Activated naive CD4-positive, alpha-beta T cell (primary cell): ENCODE measurements at places on chromosomes 16 and 17.

- no peak for DNase-seq
Observed at GRCh38 chr17:81310949-81311550, 15.9 kb upstream of the SLC38A10 start.

GRCh38 chr17:28875848-28876550 lies 21.2 kb downstream of the ERAL1 start:
- no peak for DNase-seq

DNA sequence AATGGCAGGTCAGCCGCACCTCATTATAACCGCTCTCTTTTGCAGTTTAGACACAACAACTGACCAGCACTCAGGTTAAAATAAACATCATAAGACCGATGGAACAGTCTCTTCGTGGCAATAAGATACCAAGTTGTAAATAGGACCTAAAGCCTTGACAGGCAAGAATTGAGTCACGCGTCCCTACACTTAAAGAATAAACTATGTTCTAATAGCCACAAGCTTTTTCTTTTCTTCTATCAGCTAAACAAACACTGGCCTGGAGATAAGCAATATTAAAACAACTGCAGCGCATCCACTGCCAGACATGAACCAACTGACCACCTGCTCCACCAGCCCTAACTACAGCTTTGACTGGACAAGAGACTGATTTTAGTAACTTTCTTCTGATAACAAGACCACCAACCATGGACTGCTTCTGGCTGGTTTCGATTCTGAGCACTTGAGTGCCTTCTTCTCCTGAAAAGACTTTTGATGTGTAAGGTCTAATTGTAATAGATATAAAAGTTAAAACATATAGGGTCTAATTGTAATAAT lies 17.5 kb downstream of the SLFN12L start:
- DNase-seq: no peak

DNA sequence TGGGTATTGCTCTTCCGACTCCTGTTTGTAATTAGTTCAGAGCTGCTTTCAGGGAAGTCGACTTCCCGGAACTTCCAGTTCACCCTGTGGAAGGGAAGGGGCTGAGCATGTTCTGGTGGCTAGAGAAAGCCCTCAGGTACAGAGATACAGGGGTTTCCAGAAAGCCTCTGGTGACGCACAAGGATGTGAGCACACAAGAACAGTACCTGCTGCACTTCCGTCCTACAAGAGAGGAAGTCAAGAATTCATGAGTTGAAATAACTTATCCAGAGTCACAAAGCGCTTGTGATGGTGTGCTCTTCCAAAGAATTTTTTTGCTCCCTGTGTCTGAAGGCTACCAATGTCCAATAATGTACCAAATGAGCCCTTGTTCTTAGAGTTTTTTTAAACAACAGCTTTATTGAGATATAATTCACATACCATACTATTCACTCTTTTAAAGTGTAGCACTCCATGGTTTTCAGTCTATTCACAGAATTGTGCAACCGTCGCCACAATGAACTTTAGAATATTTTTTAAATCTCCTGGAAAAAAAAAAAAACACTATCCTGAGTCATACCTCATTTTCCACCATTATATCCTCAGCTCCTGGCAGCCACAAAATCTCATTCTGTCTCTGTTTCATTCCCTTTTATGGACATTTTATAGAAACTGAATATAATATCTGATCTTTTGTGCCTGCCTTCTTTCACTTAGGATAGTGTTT lies 327.6 kb downstream of the CDH13 start:
- DNase-seq: no peak

DNA sequence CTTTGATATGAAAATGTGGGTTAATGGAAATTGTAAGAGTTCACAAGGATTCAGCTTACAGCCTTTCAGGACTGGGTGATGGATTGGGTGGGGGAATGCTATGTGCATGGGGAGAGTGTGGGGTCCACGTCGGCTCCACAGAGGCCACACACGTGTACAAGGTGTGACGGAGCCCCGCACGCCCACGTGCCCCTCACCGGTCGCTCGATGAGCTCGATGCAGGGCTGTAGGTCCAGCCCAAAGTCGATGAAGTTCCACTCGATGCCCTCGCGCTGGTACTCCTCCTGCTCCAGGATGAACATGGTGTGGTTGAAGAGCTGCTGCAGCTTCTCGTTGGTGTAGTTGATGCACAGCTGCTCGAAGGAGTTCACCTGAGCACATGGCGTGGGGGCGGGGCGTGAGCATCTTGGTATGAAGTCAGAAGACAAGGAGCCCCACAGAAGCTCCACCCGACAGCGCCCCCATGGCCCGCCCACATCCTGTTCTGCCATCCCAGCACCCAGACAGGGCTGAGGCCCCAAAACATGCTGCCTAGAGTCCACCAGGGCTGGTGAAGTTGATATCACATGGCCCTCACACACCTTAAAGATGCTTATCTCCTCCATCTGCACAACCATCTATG lies 99.1 kb downstream of the MYH11 start:
- no peak for DNase-seq

DNA sequence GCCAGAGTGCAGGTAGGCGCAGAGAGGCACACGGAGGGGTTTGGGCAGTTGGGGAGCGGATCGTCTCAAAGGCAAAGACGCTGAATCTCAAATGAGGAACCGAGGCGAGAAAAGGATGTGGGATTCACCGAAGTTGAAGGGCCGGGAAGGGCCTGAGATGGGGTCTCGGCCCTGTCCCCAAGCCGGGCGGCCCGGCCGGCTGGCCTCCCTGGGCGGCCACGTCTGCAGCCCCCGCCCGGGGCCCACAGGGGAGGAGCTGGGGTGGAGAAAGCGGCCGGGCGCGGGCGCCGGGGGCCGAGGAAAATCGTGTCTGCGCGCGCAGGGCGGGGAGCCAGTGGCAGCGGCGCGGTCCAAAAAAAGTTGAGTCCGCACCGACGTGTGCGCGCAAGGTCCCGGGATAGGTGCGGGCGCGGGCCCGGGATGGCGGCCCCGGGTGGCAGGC lies 458 bp downstream of the SLC12A4 start:
- no peak for DNase-seq

GRCh38 chr17:50169121-50169764 lies 3.4 kb downstream of the SGCA start:
- no peak for DNase-seq

DNA sequence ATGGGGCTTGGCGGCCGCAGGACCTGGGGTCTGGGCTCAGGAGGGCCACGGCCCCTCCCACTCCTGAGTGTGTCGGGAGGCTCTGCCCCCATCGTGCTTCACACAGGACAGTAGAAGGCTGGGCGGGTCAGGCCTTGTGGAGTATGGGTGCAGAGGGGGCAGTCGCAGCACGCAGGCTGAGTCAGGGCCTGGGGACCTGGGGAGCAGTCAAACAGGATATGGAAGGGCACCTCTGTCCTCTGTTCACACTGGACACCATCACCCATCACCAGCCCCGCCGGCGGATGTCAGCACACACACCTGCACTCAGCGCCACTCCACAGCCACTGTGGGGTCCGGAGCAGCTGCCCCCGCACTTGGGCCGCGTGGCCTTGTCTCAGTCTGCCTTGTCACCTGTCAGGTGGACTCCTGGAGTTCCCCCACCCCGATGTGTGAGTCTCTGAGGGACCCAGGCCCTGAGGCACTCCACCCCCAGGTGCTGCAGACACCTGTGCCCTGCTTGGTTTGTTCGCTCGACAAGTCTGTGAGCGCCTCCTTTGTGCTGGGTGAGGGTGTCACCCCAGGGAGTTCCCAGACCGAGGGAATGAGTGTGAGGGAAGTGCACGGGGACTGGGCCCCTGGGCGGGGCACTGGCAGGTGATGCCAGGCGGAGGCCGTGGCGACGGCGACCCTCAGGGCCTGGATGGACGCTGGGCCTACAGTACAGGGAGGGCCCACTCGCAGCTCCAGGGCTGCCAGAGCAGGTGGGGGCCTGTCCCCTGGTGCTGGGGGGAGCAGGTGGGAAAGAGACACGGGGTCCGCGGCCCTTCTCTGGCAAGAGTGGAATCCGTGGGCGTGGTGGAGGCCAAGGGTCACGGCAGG lies 31.7 kb downstream of the ZFPM1 start:
- DNase-seq: no peak

DNA sequence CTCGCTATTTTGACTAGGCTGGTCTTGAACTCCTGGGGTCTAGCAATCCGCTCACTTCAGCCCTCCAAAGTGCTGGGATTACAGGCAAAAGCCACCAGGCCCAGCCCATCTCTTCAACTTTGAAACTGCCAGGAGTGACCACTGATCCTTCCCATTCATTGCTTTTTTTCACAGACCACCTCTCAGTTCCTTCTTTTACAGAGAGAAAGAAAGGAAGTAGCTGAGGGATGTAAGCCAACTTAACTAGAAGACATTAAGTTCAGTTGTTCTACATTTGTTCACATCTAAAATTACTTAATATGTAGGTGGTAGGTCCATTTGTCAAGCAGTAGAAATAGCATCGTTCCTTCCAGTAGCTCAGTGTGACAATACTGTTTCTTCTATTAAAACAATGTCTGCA lies 219.8 kb downstream of the STX8 start:
- DNase-seq: no peak

DNA sequence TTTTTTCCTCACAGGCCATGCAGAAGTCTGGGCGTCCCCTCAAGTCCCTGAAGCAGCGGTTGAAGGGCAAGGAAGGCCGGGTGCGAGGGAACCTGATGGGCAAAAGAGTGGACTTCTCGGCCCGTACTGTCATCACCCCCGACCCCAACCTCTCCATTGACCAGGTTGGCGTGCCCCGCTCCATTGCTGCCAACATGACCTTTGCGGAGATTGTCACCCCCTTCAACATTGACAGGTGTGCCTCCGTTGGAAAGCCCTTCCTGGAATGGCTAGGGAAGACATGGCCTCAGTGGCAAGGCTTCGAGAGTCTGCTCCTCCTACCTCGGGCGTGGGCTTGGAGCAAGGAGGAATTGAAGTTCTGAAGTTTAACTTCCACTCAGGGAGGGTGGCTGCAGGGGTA lies 13.5 kb downstream of the POLR2A start:
- DNase-seq: no peak

GRCh38 chr17:3889325-3890012 lies 3.4 kb downstream of the CAMKK1 start:
- no peak for DNase-seq

- DNase-seq: no peak
Observed at GRCh38 chr17:979212-979538, 401 bp downstream of the NXN start.
